ENCODE measurements at places on chromosomes 13 and 19.

DNA sequence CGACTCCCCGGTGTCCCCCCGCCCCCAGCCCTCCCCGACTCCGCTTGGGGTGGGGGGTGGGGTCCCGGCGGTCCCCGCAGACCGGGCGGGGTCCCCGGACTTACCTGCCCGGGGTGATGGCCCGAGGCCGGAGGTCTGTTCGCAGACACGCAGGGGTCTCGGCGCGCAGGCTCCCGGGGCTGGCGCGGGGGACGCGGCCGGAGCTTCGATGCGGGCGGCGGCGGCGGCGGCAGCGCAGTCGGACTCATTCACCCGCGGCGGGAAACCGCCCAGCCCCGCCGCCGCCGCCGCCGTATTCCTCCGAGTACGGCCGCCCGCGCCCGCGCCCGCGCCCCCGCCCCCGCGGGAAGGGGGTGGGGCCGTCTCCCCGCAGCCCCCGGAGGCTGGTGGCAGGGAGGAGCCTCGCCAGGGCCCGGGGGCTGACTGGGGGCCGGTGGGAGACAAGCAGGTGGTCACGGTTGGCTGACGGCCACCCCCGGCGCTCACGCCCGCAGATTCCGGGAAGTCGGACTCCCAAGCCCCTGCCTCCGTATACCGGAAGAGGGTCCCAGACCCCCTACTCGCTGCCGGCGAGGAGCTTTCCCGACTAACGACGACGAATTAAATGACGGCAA is at the start of gene C2CD4C:
Gene C2CD4C (minus strand): TSS at position 246 of the 614 bp plus-strand sequence. CDS start 786 bp downstream, outside the sequence.
- no peak for DNase-seq

- no peak for DNase-seq
Measured at GRCh38 chr13:90171649-90172048, 1175.8 kb upstream of the MIR17HG start.

- DNase-seq, result no peak
Measured at GRCh38 chr13:35379663-35380062, 96.8 kb downstream of the MAB21L1 start.

GRCh38 chr19:37905946-37906868 is at the start of gene WDR87:
WDR87 (minus strand) TSS chr19:37906594; CDS start chr19:37898239, 8,355 bp downstream.
- DNase-seq, result no peak

- DNase-seq, result no peak
Measured at GRCh38 chr13:113939944-113940297, 34.0 kb downstream of the C13orf46 start.

All from activated CD8-positive, alpha-beta memory T cell treated with anti-CD3 and anti-CD28 coated beads for 4 hours (primary cell).